Thoracic aorta (tissue), 2 donors: ENCODE measurements at places on chromosomes 7 and 10. TPM values are rescaled to one million over a fixed set of nuclear protein-coding genes. Genes with fewer than 3 reads are reported as not detected.

Gene TRIM73
- 2.2 TPM for total RNA-seq

Gene HOXA4
- 3.7 TPM for total RNA-seq

Gene DCLRE1A
- total RNA-seq: 3.2 TPM

Gene SEC61G
- 376 TPM for total RNA-seq

Gene SH2D4B
- total RNA-seq: 0.92 TPM

Gene TMEM26
- total RNA-seq: 0.27 TPM

Gene SUV39H2
- 0.95 TPM for total RNA-seq

Gene FBXL13
- total RNA-seq: 2.5 TPM

Gene MYL10
- not detected for total RNA-seq

Gene RHOBTB1
- 19.6 TPM for total RNA-seq

Gene MAD1L1
- total RNA-seq: 27.4 TPM

Gene UCN3
- total RNA-seq: not detected

Gene PRLHR
- total RNA-seq: not detected

Gene GCK
- 1.6 TPM for total RNA-seq

Gene VAX1
- total RNA-seq: not detected

Gene DNAH11
- 1.9 TPM for total RNA-seq

Gene LHFPL3
- not detected for total RNA-seq

Gene OPN4
- not detected for total RNA-seq

Gene C7orf33
- total RNA-seq: not detected

Gene GNGT1
- total RNA-seq: not detected

Gene UTF1
- total RNA-seq: not detected

Gene ADAMTS14
- total RNA-seq: 1.3 TPM

Gene PPP1R17
- total RNA-seq: not detected
